CD4-positive, alpha-beta T cell (primary cell): ENCODE measurements at places on chromosomes 2 and 18.
A peak's percentile ranks its signal among the peaks of the same experiment; 100 is the strongest.

- H3K4me1 ChIP-seq = no peaks in the 10 kb centered on the region
- H3K36me3 ChIP-seq = no peaks in the 10 kb centered on the region
- H3K27ac ChIP-seq = no peak overlapping the region
- no peaks in the 10 kb centered on the region for H3K27me3 ChIP-seq
Observed at GRCh38 chr2:222878877-222879603, 18.2 kb downstream of the ACSL3 start.

- no peak overlapping the region for H3K27ac ChIP-seq
- DNase-seq = no peak
- no peak overlapping the region for H3K4me3 ChIP-seq
- no peaks in the 10 kb centered on the region for H3K27me3 ChIP-seq
- H3K36me3 ChIP-seq = no peaks in the 10 kb centered on the region
- no peaks in the 10 kb centered on the region for H3K4me1 ChIP-seq
Observed at GRCh38 chr2:239710953-239711861, 310.4 kb upstream of the HDAC4 start.

GRCh38 chr2:60976875-60977561 is 40.5 kb upstream of the PEX13 start:
- H3K36me3 ChIP-seq = no peaks in the 10 kb centered on the region
- DNase-seq = no peak
- no peaks in the 10 kb centered on the region for H3K4me1 ChIP-seq
- no peak overlapping the region for H3K4me3 ChIP-seq
- no peak overlapping the region for H3K27ac ChIP-seq

- H3K36me3 ChIP-seq = no peaks in the 10 kb centered on the region
- H3K27me3 ChIP-seq = peaks cover 4% of the 10 kb centered on the region
- no peak for DNase-seq
- H3K4me1 ChIP-seq = no peaks in the 10 kb centered on the region
- H3K4me3 ChIP-seq = no peak overlapping the region
- no peak overlapping the region for H3K27ac ChIP-seq
Observed at GRCh38 chr2:121994238-121995206, 239.1 kb downstream of the TSN start.

GRCh38 chr2:31075941-31076590 is 62.2 kb downstream of the GALNT14 start:
- H3K4me1 ChIP-seq = no peaks in the 10 kb centered on the region
- DNase-seq = no peak
- H3K4me3 ChIP-seq = no peak overlapping the region
- no peaks in the 10 kb centered on the region for H3K36me3 ChIP-seq

- peak overlapping the region; percentile 91 for H3K4me3 ChIP-seq
- H3K27me3 ChIP-seq = no peaks in the 10 kb centered on the region
- peak; percentile 2 for DNase-seq
- H3K4me1 ChIP-seq = peaks cover 10% of the 10 kb centered on the region
Observed at GRCh38 chr2:118089139-118089800, 999 bp downstream of the INSIG2 start.

GRCh38 chr2:236554629-236555282 is 14.9 kb upstream of the ACKR3 start:
- no peaks in the 10 kb centered on the region for H3K27me3 ChIP-seq
- H3K4me3 ChIP-seq = no peak overlapping the region

- DNase-seq = no peak
- H3K27ac ChIP-seq = no peak overlapping the region
- H3K4me3 ChIP-seq = no peak overlapping the region
- H3K36me3 ChIP-seq = no peaks in the 10 kb centered on the region
Observed at GRCh38 chr18:49747876-49748275, 65.5 kb downstream of the ACAA2 start.

- H3K27me3 ChIP-seq = no peaks in the 10 kb centered on the region
- no peaks in the 10 kb centered on the region for H3K4me1 ChIP-seq
- no peaks in the 10 kb centered on the region for H3K36me3 ChIP-seq
- no peak for DNase-seq
- no peak overlapping the region for H3K27ac ChIP-seq
Observed at GRCh38 chr2:59182249-59182648, 941.1 kb upstream of the FANCL start.

GRCh38 chr18:13546638-13547037 is 179.7 kb downstream of the FAM210A start:
- no peak overlapping the region for H3K27ac ChIP-seq
- no peak for DNase-seq
- peaks cover 4% of the 10 kb centered on the region for H3K4me1 ChIP-seq
- no peak overlapping the region for H3K4me3 ChIP-seq
- no peaks in the 10 kb centered on the region for H3K27me3 ChIP-seq

DNA sequence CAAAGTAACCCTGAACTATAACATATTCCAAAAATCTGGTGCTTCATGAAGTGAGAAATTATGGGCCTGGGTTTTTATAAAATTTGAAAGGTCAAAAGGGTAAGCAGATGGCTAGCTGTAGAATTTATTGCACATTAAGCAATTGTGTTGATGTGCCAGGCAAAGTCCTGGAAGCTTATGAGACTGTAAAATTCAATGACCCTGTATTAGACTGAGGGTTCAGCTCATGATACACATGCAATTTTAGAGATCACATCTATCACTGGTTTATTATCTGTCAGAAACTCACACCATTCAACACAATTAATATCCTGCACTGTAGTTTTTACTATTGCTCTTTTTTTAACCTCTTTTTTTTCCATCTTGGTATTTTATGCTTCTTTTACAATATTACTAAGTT is 1162.6 kb upstream of the SLC39A10 start:
- H3K36me3 ChIP-seq = no peaks in the 10 kb centered on the region
- H3K27me3 ChIP-seq = no peaks in the 10 kb centered on the region
- H3K27ac ChIP-seq = no peak overlapping the region
- no peaks in the 10 kb centered on the region for H3K4me1 ChIP-seq

DNA sequence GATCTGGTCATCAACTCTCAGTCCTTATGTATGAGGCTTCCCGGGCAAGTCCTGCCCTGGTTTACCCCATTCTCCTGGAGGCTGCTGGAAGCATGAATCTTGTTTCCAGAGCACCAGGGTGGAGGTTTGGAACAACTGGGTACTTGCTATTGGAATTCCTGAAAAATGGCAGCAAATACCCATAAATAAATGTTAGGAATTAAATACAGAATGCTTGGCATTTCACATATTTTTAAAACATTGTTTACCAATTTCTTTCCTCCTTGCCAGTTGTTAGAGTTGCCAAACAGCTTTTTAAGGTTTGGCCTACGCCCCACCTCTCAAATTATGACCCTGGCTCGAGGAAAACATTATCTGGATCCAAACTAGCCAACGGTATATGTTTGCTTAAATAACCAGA is 90.6 kb upstream of the ZCCHC2 start:
- DNase-seq = no peak
- no peaks in the 10 kb centered on the region for H3K4me1 ChIP-seq
- H3K36me3 ChIP-seq = no peaks in the 10 kb centered on the region
- H3K4me3 ChIP-seq = no peak overlapping the region
- H3K27ac ChIP-seq = no peak overlapping the region
- no peaks in the 10 kb centered on the region for H3K27me3 ChIP-seq

DNA sequence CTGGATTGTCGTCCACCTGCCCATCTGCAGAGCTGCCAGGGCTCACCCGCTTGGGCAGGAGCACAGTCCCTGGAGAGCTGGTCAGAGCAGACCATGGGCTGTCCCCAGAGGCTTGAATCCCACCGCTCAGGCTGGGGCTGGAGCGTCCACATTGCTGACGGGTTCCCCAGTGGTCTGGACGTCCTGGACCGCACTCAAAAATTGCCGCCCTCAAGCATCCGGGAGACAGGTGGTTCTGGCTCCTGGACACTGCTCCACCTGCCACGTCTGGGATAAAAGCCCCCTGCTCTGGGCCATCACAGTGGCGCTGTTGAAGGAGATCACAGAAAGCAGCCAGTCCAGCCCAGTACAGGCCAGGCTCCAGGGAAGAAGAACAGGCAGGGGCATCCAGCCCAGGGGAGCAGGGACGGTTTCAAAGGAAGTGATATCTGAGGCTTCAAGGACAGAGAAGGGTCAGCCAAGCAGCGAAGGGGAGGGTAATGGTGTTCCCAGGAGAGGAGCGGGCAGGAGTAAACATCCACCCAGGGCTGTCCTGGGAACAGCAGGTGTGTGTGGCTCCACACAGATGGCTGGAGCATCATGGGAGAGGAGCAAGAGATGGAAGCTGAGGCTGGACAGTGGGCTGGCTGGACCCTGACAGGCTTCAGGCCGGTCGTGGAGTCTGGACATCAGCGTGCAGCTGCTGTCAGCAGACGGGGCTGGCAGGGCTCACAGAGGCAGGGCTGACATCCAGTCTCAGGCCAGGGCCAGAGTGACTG is 21.9 kb upstream of the ID2 start:
- H3K27ac ChIP-seq = no peak overlapping the region
- peaks cover 17% of the 10 kb centered on the region for H3K4me1 ChIP-seq
- no peak for DNase-seq
- H3K36me3 ChIP-seq = no peaks in the 10 kb centered on the region
- no peaks in the 10 kb centered on the region for H3K27me3 ChIP-seq

DNA sequence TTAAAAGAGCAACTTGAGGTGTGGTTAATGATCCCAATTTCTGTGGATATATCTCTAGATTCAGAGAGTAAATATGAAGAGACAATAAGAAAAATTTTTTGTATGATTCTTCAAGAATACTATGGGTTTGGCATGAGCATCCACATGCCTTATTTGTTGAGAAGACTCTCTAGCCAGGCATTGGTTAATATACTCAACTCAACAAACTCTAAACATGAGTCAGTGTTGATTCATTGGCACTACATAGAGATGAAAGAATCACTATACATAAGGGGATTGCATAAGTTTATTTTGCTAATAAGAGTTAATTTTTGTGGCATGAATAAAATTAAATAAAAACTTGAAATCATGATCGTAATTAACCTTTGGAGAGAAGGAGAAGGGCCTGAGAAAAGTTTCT is 930.2 kb upstream of the LRRTM1 start:
- H3K27me3 ChIP-seq = no peaks in the 10 kb centered on the region
- no peak overlapping the region for H3K4me3 ChIP-seq
- no peaks in the 10 kb centered on the region for H3K4me1 ChIP-seq
- H3K36me3 ChIP-seq = no peaks in the 10 kb centered on the region
- no peak overlapping the region for H3K27ac ChIP-seq
- no peak for DNase-seq

GRCh38 chr2:151472966-151473365 is 63.3 kb downstream of the RIF1 start:
- no peak overlapping the region for H3K27ac ChIP-seq
- H3K4me3 ChIP-seq = no peak overlapping the region
- no peak for DNase-seq
- no peaks in the 10 kb centered on the region for H3K27me3 ChIP-seq

- H3K36me3 ChIP-seq = no peaks in the 10 kb centered on the region
- DNase-seq = no peak
- no peak overlapping the region for H3K27ac ChIP-seq
- H3K4me1 ChIP-seq = no peaks in the 10 kb centered on the region
- H3K4me3 ChIP-seq = no peak overlapping the region
Observed at GRCh38 chr2:216804357-216805350, 55.2 kb downstream of the TNP1 start.

DNA sequence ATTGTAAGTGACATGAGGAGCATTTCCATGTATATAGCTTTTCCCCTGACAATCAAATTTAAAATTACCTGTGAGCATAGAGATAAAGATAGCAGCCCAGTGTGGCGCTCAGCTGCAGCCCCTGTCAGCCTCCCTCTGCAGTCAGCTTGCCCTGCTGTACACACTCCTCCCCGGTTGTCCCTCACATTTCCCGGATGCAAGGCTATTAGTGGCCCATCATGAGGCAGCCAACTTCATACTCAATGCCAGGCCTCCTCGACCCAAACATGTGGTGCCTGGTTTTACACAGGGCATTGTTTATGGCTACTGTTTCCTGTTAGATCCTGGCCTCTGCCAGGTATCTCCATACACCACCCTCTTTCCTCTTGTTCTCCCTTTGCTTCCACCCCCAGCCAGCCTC is 116.1 kb upstream of the SH3BP4 start:
- H3K4me3 ChIP-seq = no peak overlapping the region
- no peaks in the 10 kb centered on the region for H3K36me3 ChIP-seq
- no peaks in the 10 kb centered on the region for H3K27me3 ChIP-seq

DNA sequence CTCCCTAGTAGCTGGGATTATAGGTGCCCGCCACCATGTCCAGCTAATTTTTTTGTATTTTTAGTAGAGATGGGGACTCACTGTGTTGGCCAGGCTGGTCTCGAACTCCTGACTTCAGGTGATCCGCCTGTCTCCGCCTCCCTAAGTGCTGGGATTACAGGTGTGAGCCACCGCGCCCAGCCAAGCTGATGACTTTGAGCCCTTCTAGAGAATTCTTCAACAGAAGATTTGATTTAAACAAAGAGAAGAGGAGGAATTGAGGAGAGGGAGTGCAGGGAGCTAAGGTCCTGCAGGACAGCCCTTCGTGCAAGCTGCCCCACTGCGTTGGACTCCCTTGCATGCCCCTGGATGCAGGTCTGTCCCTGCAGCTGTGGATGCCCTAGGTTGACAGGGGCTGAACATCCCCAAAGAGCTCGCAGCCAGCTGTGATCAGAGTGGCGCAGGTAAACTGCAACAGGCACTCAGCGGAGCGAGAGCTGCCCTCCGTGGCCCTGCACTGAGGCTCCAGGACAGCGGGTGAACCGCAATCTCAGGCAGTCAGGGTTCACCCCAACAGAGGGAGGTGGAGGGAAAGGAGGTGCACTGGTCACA is 13.7 kb downstream of the ADRA2B start:
- no peak for DNase-seq
- no peak overlapping the region for H3K4me3 ChIP-seq
- H3K36me3 ChIP-seq = no peaks in the 10 kb centered on the region
- H3K4me1 ChIP-seq = no peaks in the 10 kb centered on the region
- H3K27me3 ChIP-seq = no peaks in the 10 kb centered on the region

DNA sequence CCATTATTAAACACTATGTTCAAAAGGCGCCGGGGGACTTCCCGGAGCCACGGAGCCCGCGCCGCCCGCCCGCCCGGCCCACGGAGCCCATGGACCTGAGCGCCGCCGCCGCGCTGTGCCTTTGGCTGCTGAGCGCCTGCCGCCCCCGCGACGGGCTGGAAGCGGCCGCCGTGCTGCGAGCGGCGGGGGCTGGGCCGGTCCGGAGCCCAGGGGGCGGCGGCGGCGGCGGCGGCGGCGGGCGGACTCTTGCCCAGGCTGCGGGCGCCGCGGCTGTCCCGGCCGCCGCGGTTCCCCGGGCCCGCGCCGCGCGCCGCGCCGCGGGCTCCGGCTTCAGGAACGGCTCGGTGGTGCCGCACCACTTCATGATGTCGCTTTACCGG is 197 bp downstream of the GDF7 start:
- peaks cover 79% of the 10 kb centered on the region for H3K27me3 ChIP-seq
- H3K4me3 ChIP-seq = peak overlapping the region; percentile 30
- peaks cover 42% of the 10 kb centered on the region for H3K4me1 ChIP-seq
- no peak overlapping the region for H3K27ac ChIP-seq

GRCh38 chr2:219466816-219467735 is 31.6 kb upstream of the GMPPA start:
- no peak overlapping the region for H3K4me3 ChIP-seq
- H3K27me3 ChIP-seq = no peaks in the 10 kb centered on the region
- H3K4me1 ChIP-seq = no peaks in the 10 kb centered on the region
- no peaks in the 10 kb centered on the region for H3K36me3 ChIP-seq

GRCh38 chr18:59715966-59716369 is 18.7 kb upstream of the CCBE1 start:
- H3K4me3 ChIP-seq = no peak overlapping the region
- no peaks in the 10 kb centered on the region for H3K36me3 ChIP-seq
- no peaks in the 10 kb centered on the region for H3K4me1 ChIP-seq
- H3K27ac ChIP-seq = no peak overlapping the region
- peaks cover 2% of the 10 kb centered on the region for H3K27me3 ChIP-seq

GRCh38 chr2:191740016-191740419 is 62.1 kb downstream of the NABP1 start:
- no peaks in the 10 kb centered on the region for H3K36me3 ChIP-seq
- no peak overlapping the region for H3K4me3 ChIP-seq
- no peak overlapping the region for H3K27ac ChIP-seq
- no peaks in the 10 kb centered on the region for H3K27me3 ChIP-seq
- DNase-seq = peak; percentile 41
